Hematopoietic multipotent progenitor cell treated with erythropoietin and hydrocortisone succinate and interleukin-3 and kit ligand, for 4 days (in vitro differentiated cells): ENCODE measurements at places on chromosomes 16 and 17.
A peak's percentile ranks its signal among the peaks of the same experiment; 100 is the strongest.

GRCh38 chr16:21584817-21585216, 14.6 kb upstream of the METTL9 start:
- no peak for DNase-seq

DNA sequence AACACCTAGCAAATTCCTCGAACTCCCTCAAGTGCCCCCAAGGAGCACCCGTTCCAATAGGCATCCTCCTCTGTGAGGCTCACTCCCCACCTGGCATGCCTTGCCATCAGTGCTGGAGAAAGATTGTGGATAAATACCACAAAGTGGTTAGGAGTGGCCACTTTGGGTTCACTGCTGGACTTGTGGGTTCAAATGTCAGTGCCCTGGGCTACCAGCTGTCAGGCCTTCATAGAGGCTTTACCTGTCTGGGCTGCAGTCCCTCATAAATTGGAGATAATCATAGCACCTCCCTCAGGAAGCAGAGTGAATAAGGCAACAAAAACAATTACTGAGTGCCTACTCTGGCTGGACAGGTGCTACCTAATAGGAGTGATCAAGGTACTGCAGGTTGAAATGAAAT, 1.5 kb upstream of the SYT17 start:
- DNase-seq, result no peak

DNA sequence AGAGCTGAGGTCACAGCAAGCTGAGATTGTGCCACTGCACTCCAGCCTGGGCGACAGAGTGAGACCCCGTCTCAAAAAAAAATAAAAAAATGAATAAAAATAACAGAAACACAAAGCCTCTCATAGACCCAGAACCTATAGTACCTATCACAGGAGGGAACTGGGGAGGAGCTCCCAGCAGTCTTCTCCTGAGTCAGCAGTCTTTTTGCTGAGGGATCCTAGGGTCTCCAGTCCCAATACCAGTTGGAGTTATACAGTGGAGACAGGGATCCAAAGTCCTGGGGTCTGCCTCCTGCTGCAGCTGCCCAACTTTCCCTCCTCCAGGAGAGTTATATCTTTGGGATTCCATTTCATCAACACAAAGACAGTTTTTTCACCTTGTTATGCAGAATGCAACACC, 3.7 kb upstream of the TMUB2 start:
- no peak for DNase-seq

DNA sequence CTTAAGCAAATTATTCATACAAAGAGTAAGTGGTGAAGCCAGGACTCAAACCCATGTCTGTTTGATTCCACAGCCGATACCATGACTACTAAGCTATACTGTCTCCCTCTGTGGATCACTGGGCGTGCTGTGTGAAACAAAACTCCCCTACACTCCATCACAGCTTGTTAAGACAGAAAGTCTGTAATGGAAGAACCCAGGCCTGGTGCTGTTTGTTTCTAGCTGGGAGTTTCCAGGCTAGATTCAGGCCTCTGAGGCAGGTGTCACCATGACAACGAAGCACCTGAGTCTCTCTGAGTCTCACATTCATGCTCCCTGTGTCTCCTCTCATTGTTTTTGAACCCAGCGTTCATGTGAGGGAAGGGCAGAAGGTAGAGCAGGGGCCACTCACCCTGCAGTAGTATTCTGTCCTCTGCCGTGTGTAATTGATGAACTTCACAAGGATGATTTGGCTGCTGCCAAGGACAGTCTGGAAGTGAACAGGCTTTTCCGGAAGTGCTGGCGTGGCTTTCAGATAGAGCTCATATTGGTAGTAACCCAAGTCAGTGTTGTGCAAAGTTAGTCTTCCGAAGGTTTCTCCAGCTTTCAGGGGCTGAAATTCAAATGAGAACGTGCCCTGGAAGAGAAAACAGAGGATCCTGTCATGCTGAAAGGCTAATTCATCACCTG, 8.6 kb upstream of the VAC14 start:
- no peak for DNase-seq

DNA sequence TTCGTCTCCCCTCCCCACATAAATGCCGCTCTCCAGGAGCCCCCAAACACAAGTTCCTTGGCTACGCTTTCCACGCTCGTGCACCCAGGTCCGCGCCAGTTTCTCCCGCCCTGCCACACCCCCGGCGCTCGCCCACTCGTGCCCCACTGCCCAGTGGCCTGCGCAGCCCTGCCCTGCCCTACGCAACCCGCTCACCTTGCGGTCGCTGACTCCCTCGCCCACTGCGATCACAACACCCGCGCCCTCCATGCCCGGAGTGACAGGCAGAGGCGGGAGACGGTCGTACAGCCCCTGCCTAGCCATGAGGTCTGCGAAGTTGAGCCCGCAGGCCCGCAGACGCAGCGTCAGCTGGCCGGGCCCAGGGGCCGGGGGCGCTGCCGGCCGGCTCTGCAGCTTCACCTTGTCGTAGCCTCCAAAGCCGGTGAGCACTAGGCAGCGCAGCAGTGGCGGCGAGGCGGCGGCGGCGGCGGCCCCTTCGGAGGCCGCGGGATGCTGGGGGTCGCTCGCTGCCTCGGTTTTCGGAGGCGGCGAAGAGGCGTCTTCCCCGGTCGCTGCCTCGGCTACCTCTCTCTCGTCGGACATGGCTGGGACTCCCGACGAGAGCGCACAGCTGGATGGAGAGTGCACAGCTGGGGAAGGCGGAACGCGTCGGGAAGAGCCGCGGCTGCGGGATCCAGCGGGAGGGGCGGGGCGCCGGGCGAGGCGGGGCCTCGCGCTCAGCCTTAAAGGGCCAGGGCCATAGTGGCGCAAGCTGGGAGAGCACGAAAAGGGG, at the start of gene VAT1:
TSS of gene VAT1 (minus strand) at position 645 of the 772 bp plus-strand sequence. CDS start at position 582, 63 bp downstream.
- peak; percentile 87 for DNase-seq

GRCh38 chr16:85620374-85620773, 7.3 kb downstream of the GSE1 start:
- peak; percentile 69 for DNase-seq

DNA sequence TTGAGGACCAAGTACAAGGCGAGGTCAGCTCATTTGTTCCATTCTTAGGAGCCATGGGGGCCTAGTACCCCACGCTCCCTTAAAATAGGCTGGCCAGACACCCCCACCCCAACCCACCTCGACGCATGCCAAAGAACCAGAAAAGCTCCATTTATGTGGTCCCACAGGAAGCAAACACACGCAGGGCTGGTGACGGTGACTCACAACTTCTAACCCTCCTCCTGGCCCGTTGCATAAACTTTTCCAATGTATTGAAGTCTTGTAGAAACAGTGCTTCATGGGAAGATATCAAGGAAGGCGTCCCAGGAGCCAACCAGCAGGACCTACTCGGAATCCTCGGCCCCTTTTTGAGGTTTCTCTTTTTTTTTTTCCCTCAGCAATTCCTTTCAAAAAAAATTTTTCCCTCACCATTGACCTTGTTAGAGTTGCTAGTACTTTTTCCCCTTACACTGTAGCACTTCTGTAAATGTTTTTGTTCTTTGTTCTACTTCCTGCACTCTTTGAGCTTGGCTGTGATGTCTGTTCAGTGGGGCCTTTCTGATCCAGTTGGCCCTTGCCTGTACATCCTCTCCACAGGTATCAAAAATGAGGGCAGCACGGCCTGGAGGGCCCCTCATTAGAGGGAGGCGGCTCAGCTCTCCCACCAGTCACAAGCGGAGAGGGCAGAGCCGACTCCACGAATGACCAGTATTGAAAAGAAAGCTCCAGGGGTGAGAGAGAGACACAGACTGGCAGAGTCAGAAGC, 208.3 kb downstream of the RGS9 start:
- DNase-seq, result no peak

DNA sequence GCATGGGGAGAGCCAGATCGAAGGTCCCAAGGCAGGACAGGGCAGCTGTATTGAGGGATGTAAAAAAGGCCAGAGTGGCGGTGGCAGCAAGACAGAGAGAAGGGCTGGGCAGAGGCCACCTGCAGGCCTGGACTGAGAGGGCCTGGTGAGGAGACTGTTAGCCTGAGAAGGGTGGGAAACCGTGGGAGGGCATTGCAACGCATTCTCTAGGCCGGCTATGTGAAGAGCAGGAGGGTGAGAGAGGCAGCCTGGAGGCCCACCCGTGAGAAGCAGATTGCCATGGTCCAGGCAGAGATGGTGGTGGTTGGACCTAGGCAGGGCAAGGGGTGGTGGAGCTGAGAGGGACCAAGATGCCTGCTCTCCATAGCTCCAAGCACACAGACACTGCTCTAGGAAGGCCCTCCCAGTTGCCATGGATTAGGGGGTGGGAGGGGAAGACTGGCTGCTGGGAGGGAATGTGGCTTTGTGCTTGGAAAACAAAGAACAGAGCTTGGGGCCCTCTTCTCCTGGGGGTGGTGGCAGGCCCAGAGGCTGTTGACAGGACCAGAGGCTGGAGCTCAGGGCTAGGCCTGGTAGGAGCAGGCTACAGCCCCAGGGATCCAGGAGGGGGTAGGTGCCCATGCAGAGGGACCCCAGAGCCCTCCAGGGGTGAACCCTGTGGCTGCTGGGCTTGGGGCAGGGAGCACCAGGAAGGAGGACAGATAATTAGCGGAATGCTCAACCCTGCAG, 12.4 kb upstream of the TCAP start:
- DNase-seq, result no peak

- peak; percentile 99 for DNase-seq
These were observed at the start of gene ACBD4 for GRCh38 chr17:45135192-45135977. TSS of gene ACBD4 (plus strand) at chr17:45135687. CDS start at chr17:45136145, 458 bp downstream.

GRCh38 chr16:1068451-1068850, 4.1 kb upstream of the SSTR5 start:
- no peak for DNase-seq

DNA sequence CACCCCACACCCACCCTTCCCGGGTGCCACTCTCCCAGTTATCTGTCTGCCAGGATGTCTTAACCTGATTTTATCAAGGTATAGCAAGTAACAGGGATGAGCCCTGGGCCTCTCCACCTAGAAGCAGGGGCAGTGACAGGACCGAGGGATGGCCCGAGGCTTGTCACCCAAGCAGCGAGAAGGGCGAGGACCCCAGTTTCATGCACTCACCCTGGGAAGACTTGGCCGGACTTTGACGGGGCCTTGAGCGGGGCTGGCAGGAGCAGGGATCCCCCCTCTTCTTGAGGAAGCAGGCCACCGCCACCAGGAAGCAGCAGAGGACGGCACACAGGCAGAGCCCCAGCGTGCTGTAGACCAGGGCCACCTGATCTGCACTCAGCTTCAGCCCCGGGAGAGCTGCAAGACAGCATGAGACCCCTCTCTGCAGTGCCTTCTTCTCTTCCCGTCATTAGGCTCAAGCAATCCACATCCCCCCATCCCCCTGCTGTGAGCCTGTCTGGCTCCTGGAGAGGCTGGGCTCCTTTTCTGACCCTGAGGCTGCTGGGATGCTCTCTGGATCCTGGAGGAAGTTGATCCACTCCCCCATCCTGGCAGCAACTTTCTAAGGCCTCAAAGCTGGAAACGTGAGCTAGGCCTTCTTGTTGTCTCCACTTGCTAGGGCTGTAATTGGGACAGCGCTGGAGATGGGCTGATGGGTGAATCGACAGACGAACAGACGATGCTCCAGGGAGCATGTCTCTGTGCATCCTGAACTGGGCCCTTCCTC, 31.6 kb downstream of the TNFRSF13B start:
- DNase-seq, result no peak

GRCh38 chr17:40321524-40321929, 12.5 kb downstream of the RARA start:
- no peak for DNase-seq

DNA sequence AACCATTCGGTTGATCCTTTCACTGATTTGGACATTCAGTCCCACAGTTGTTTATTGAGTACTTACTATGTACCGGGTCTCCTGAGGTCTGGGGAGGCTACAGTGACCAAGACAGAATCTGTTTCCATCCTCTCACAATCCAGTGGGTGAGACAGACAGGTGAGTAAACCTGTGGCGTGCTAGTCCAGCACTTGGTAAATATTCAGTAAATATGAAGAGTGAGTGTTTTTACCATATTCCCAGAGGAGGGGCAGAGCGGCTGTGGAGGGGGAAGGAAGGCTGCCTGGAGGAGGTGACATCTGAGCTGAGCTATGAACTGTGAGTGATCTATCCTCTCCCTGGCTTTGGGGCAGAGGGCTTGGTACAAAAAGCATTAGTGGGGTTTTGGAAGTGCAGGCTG, 31.4 kb downstream of the CCR7 start:
- no peak for DNase-seq

GRCh38 chr17:44555099-44555498, 2.2 kb upstream of the FZD2 start:
- DNase-seq, result no peak

DNA sequence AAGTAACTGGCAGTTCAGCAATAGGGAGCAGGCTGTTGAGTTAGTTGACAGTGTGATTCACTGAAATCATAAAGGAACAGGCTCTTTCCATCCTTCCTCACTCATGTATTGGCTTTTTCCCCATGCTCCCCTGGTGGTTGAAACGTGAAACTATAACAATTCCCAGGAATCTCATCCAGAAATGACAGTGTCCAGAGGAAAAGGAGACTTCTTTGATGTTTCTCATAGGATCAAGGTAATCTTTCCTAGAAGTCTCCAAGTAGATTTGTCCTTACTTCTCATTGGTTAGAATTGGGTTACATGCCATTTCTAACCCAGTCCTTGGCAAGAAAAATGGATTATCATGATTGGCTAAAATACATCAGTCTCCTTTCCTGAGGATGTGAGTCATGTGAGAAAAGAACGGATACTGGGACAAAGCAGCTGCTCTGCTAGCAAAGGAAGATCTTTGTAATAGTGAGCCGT, 14.4 kb downstream of the TTC19 start:
- no peak for DNase-seq

DNA sequence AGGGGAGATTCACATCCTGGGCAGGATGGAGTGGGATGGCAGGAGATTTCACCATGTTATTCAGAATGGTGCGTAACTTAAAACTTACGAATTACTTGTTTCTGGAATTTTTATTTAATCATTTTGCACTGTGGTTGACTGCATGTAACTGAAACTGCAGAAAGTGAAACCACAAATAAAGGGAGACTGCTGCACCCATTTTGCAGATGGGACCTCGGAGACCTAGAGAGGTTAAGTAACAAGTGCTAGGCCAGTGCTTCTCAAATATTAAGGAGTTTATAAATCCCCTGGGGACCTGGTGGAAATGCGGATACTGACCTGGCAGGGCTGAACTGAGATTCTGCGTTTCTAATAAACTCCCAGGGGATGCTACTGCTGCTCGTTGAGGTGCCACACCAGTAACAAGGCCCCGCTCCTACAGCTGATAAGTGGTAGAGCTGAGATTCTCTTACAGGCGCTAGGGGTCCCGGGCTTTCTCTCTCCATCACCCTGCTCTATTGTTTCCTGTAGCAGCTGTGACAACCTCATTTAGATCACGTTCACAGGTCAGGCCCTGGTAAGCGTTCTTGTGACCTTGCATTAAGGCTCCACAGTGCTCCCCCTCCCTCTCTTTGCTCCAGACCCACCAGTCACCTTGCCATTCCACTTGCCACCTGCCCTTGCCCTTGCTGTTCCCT, 167.1 kb upstream of the CDH13 start:
- no peak for DNase-seq

GRCh38 chr16:74922150-74923138, 62.5 kb downstream of the WDR59 start:
- DNase-seq, result no peak

GRCh38 chr17:37693328-37693727, 50.1 kb upstream of the DDX52 start:
- no peak for DNase-seq

DNA sequence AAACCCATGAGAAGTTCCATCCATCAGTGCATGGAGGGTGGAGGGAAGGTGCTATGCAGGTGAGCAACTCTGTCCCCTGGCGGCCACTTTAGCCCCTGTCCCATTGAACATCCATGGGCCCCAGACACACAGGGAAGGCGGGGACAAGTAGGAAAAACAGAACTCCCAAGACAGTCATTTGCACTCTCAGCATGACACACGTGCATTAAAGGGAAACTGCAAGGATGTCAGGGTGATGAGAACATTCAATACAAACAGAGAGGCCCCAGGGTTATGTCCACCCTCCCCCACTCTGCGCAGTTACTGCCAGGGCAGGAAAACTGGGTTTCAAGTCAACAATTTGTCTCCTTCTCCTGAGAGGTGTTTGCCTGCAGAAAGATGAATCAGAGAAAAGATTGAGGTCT, 44.0 kb upstream of the AKTIP start:
- no peak for DNase-seq
